ENCODE measurements at places on chromosomes 3 and 15. TPM values are rescaled to one million over a fixed set of nuclear protein-coding genes. Genes with fewer than 3 reads are reported as not detected.

DNA sequence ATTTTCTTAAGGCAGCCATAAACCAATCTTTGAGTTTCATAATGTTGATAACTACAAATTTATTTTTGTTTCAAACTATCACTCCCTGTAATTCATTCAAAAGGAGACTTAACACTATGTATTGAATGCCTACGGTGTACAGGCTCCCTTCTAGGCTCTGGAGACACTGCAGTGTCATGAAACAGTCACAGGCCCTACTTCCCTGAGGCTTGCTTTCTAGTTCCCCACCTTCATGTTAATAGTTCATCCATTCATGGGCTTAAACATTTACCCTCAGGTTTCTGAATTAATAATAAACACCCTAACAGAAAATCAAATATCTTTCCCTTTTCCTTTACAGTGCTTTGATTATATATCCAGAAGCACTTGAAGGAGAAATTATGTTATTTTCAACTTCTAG, 168.7 kb downstream of the CHL1 start:
- no peak for DNase-seq

DNA sequence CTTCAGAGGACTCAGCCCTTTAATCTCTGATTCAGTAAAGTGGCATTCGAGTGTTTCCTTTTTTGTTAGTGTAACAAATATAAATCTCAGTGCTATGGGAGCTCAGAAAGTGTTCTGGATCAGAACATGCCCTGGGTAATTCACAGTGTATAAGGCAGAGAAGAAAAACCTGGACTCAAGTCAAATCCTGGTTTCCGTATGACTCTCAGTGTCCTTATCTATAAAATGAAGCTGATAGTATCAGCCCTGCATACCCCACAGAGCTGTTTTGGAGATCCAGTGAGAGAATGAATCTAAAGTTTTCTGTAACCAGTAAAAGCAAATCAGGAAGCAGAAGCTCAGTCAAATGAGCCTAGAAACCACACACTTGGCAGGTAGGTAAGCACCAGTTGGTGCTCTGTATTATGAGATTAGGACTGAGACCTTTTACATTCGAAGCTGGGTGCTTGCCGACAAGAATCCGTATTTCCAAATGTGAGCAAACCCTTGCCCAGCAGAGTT, 67.2 kb downstream of the IL1RAP start:
- DNase-seq: no peak

DNA sequence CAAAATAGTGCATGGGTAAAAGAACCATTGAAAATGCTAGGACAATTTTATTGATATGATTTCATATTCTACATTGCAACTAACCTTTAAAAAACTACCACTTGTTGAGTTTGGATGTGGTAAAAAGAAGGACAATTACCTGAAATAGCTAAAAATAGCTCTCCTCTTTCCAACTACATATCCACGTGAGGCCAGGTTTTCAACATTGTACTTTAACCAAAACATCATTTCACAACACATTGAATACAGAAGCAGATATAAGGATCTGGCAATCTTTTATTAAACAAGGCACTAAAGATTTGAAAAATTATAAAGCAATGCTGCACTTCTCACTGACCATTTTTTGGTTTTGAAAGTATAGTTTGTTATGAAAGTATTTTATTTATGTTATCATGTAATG, 28.1 kb upstream of the MRPL3 start:
- DNase-seq: no peak

DNA sequence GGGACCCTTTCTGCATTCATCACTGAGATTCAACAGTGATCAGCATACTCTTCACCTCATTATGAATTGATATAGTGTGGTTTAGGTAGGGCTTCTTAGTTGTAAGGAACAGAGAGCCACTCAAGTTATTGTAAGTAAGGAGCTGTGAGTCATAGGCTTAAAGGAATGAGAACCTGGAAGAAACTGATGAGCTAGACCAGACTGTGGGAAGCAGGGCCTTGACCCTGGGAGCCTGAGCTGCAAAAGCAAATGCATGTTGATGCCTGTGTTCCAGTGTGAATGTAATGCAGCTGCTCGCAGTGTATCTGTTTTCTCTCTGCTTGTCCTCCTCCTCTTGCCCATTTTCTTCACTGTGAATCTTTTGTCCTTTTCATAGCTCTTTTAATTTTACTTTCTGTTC, 13.6 kb downstream of the ZKSCAN7 start:
- DNase-seq: no peak

- DNase-seq: no peak
Observed at GRCh38 chr3:126952983-126953660, 29.8 kb upstream of the PLXNA1 start.

- no peak for DNase-seq
Observed at GRCh38 chr3:72959336-72959735, 37.3 kb upstream of the PPP4R2 start.

GRCh38 chr15:31024330-31024729, 32.9 kb upstream of the MTMR10 start:
- no peak for DNase-seq

DNA sequence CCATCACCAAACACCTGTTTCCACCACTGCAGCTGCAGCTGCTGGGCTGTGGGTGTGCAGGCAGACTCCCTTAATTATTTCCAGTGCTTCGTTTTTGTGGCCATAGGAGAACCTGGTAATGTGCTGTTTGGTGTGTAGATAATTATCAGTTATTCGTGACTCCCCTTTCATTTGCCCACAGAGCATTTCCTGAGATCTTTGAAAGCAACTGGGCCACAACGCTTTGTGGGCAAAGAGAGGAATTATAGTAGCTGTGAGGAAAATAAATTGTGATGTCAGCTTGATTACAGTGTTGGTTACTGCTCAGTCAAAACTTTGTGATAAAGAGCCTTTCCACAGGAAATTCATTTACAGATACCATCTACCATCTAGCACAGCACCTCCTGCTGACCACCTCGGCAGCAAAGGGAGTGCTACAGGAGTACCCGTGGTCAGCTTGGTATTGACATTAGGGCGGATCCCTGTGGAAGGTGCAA, 193.3 kb upstream of the SLCO3A1 start:
- no peak for DNase-seq

- no peak for DNase-seq
Observed at GRCh38 chr3:37708789-37709188, 152.9 kb upstream of the CTDSPL start.

Gene HTR3E
- not detected for total RNA-seq

Gene TFRC
- 347 TPM for total RNA-seq

Gene IGSF11
- total RNA-seq: 0.14 TPM

Gene CIB1
- 170 TPM for total RNA-seq

Gene SLC28A2
- total RNA-seq: not detected

Data from activated CD4-positive, alpha-beta memory T cell treated with anti-CD3 and anti-CD28 coated beads for 36 hours (primary cell).